Activated CD4-positive, CD25-positive, alpha-beta regulatory T cell treated with anti-CD3 and anti-CD28 coated beads, Interleukin-2, amount 50 U/mL, for 24 hours (primary cell): ENCODE measurements at places on chromosomes 12 and 14.

DNA sequence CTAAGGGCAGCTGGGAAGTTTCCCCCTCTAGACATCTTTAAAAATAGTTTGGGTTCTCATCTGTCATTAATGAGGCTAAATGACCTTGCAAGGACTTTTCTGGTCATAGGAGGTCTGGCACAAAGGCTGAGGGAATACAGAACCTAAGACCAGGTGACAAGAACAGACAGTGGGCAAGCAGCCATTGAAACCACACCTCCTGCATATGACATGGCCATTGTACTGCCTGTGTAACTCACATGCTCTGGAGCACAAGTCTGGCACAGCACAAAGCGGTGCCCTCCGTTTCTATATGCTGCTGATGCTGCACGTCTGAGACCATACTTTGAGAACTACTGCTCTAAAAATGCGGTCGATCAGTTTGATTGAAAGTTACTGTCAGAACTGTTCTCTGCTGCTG is 143.3 kb downstream of the APAF1 start:
- no peak for ATAC-seq

- ATAC-seq = no peak
Observed at GRCh38 chr12:40446385-40446784, 221.6 kb downstream of the LRRK2 start.

DNA sequence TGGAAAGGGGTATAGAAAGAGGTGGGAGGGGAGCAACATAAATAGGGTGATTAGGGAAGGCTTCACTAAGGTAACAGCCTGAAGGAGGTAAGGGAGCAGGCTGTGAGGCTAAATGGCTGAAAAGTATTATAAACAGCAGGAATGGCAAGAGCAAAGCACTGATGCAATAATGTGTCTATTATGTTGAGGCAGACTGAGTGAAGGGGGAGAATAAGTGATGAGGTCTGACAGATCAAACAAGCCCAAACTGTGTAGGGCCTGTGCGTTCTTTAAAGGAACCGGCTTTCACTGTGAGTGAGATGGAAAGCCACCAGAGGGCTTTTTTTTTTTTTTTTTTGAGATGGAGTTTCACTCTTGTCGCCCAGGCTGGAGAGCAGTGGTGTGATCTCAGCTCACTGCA is 6.7 kb upstream of the VCPKMT start:
- ATAC-seq = no peak

- no peak for ATAC-seq
Observed at GRCh38 chr14:55440385-55440784, at the start of gene TBPL2. TBPL2 (minus strand) TSS chr14:55440616; CDS start chr14:55440449, 167 bp downstream.

DNA sequence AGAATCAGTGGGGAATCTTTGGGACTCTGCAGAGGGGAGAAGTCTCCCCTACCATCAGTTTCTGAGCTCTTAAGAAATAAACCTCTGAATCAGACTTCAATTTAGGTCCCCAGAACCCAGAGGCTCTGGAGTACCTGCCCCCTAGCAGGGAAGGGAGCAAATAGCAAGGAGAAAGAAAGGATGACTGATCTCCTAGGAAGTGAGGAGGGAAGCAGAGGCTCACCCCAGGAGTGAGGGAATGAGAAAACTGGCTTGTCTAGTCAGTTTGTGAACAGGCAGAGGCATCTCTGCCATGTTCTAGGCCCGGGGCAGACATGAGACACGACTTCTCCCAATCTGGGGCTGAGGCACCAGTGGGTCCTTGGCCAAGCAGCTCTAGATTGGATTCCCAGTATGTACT is 24.3 kb upstream of the SMUG1 start:
- ATAC-seq = no peak

DNA sequence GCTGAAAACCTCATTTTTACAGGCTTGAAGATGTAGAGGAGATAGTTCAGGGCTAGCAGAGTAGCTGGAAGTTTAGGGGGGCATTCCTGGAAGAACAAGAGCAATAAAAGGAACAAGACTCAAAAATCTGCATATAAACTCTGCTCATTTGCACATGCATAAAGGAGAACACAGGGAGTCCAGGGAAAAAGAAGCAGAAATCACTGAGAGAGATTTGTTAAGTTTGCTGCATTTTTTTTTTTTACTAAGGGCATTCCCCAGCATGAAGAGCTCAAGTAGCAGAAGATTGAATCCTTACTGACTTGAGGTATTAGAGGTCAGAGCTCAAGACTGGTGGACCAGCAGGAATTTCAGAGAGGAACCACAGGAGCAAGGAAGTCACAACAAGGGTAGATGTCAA is 28.2 kb upstream of the BCL11B start:
- no peak for ATAC-seq

DNA sequence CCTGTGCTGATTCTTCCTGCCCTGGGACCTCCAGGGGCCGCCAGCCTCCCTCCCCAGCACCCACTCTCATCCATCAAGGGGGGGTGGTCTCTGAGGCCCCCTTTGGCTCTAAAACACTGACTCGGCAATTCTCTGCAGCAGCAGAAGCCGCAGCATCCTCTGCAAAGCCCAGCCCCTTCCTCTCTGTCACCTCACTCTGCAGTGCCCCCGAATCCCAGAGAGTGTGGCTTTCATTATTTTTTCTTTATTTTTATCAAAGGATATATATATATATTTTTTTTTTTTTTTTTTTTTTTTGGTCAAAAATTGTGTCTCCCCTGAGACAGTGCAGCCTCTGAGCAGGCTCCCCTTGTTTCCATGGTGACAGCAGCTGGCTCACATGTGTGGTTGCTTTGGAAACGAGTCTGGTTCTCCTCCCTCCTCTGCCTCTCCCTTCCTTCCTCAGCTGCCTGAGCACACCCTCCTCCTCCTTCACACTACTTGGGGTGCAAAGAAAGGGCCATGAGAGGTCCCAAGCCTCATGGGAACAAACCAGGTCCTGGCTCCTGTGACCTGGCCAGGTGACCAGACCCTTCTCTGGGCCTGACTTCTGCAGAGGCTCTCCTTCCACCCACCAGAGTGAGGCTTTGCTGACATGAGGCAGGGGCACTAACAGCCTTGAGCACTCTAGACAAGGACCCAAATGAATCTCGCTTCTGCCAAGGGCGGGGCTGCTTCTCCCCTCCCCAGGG is 100.5 kb downstream of the LRRC74A start:
- ATAC-seq = peak; percentile 64

DNA sequence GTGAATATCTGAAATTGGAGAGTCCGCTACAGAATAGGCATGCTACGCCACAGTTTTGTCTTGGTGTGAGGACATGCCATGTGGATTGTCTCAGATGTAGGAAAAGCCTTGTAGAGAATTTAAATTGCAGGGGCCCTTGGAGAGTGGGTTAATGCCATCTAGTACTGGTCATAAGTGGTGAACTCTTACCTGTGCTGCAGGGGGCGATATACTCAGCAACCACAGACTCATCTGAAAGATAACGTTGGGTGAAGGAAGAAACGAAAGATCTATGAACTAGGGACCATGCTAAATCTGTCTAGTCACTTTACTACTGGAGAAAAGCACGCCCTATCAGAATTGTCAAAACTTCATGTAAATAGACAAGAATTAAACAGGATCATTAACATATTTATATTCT is 33.7 kb upstream of the A2M start:
- no peak for ATAC-seq

GRCh38 chr14:76829013-76829365 is 2.8 kb downstream of the LRRC74A start:
- no peak for ATAC-seq

GRCh38 chr12:117072736-117073490 is 26.3 kb downstream of the TESC start:
- no peak for ATAC-seq

GRCh38 chr12:78555802-78556201 is 308.8 kb upstream of the SYT1 start:
- ATAC-seq = no peak

DNA sequence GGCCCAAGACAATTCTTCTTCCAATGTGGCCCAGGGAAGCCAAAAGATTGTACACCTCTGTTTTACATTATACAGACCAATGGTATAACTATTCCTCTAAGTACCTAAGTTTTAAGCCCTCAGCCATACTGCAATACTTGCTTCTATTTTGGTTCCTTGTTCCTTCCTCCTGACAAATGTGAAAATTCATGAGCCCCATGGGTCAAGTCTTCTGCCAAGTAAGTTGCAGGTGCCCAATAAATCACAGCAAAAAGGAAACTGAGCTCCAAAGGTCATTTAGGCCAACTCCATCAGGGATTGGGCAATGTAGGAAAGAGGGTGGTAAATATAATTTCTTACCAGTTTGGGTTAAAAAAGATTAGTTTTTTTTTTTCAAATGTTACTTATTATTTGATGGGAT is 57.7 kb upstream of the NPFF start:
- no peak for ATAC-seq

GRCh38 chr12:88925454-88925853 is 345.2 kb upstream of the KITLG start:
- ATAC-seq = no peak

DNA sequence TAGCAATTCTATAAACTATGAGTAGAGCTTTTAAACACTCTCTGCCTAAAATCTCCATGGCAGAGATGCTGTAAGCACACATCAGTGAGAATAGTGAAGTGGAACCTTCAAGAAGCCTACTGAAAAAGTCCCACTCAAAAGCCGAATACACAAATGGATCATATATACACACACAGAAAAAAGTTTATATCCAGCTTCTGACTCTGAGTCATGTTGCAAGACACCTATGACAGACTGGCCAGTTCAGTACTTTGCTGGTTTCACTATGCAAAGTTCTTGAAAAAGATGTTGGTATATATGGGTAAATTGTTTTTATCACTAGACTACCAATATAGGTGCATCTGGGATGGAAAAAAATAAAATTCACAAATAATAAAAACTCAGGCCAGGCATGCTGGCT is 126.1 kb downstream of the KCNK10 start:
- no peak for ATAC-seq

- ATAC-seq = peak; percentile 78
Observed at GRCh38 chr12:55707841-55708694, at the start of gene ITGA7. ITGA7 (minus strand) TSS chr12:55707904; CDS start chr12:55707682, 222 bp downstream.

DNA sequence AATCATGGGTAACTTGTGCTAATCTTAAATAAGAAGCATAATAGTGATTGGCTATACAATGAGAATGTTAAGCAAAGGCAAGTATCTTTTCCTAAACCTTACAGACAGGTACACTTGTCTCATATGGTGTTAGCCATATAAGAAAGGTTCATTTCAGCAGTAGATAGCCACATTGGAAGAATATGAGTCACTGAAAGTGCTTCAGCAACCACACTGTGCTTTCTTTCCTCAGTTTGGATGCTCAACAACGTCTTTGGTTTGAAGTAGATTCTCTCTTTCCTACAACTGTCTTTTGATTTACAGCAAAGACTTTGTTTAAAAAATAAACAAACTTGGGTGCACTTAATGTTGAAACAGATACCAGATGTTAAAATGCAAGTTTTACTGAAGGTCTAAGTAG is 8.9 kb downstream of the DDHD1 start:
- ATAC-seq = peak; percentile 61

DNA sequence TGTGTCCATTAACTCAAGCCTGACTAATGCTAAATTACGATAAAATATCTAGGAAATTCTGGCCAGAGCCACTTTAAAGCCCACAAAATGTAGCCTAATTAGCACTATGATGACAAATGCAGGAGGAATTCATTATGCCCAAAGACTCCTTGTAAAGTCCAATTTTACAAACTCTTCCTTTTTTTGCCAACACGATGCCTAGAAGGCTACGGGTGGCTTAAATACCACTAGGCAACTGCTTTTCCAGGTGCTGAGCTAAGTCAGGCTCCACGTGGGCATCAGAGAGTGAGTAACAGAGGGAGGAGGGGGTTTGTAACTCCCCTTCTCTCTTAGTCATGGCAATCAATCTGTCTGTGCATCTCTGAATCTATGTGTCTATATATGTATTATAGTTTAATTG is 172.4 kb upstream of the NTF3 start:
- no peak for ATAC-seq

- ATAC-seq = no peak
Observed at GRCh38 chr12:109291117-109291516, 18.0 kb downstream of the FOXN4 start.

DNA sequence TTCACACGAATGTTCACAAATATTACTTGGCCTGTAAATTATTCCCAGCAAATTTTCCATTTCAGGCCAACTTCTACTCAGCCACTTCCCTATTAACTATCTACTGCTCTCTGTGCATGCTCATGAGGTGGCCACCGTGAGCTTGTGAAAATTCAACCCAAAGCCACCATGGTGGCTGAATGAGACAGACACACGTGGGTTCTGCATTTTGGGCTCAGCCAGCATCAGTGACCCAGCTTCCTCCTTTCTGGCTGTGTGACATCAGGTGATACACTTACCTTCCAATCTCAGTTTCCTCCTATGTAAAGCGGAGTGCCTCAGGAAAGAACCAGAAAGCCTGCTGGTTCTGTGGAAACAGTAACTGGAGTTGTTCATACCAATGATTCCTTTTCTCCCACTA is 175.8 kb downstream of the FOXN3 start:
- ATAC-seq = no peak

DNA sequence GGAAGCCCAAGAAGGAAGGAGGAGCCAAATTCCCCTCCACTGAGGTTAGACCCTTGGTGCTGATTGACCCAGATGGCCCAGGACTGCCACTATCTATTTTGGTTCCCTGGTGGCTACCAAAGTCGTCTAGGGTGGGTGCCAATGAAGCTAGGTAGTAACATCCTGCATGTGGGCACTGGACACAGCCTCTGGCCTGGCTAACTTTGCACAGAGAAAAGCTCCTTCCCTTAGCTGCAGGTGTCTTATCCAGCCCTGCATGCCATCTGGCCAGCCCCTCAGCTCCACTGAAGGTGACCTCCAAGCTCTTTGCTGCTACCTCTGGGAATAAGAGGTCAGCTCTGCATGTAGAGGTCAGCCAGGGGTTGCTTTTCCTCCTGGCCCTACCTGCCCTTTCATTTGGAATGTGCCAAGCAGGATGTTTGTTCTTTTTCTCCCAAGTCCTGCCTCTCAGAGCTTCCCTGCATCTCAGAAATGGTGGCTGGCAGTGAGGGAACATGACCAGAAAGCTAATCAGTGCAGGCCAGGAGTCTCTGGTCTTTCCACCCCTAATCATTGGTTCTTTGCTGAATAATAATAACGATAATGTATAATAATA is 34.0 kb downstream of the JDP2 start:
- ATAC-seq = no peak

DNA sequence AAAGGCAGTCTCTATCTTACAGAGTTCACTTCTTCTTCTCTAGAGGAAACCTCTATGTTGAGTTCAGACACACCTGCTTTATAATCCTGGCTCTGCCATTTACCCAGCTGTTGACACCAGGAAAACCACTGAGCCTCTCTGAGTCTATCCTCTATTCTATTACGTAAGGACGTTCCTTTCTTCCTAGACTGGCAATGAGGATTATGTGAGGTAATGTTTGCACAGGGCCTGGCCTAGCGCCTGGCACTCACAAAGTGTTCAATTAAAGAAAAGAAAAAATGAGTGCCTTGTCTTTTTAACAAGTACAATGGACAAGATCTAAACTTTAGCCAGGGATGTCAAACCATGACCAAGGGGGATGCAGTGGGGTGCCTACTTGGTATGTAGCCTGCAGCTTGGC is 641.9 kb upstream of the TBX3 start:
- ATAC-seq = no peak

GRCh38 chr14:99744199-99744872 is 48.9 kb upstream of the EML1 start:
- ATAC-seq = no peak

- no peak for ATAC-seq
Observed at GRCh38 chr14:76154539-76155126, 2.9 kb downstream of the GPATCH2L start.

GRCh38 chr14:50718949-50719348 is 50.8 kb upstream of the SAV1 start:
- ATAC-seq = no peak

GRCh38 chr14:104591506-104592291 is 12.1 kb downstream of the C14orf180 start:
- no peak for ATAC-seq

GRCh38 chr14:20092050-20092449 is 18.5 kb upstream of the OR4K17 start:
- ATAC-seq = no peak

- no peak for ATAC-seq
Observed at GRCh38 chr12:118354903-118355302, 17.8 kb downstream of the TAOK3 start.
